ENCODE measurements at places on chromosomes 7 and 10. TPM values are rescaled to one million over a fixed set of nuclear protein-coding genes. Genes with fewer than 3 reads are reported as not detected.

The STARD3NL gene
- total RNA-seq = 27.3 TPM

The PLPP4 gene
- 0.60 TPM for total RNA-seq

- DNase-seq = no peak
Observed at GRCh38 chr10:127526161-127526560, 22.9 kb upstream of the NPS start.

GRCh38 chr7:16926283-16926682 is 44.5 kb upstream of the AGR3 start:
- peak; percentile 41 for DNase-seq

- no peak for DNase-seq
Observed at GRCh38 chr7:155992107-155992506, 179.8 kb upstream of the SHH start.

DNA sequence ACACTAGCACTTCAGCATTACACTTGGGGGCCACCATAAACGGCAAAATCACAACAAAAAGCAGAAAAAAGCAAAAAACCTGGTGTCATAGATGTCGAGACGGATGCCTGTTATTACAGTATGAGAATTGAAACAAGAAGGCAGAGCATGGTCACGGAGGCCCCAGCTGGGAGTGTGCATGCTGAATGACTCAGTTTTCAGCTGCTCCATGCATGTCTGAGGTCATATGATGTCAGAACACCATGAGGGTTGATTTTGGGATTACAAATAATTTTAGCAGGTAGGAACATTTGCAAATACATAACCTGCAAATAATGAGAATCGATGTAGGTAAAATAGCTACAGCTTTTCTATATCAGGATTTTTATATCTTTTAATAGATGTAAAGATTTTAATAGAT is 19.1 kb downstream of the ZMYND11 start:
- no peak for DNase-seq

- no peak for DNase-seq
Observed at GRCh38 chr10:66772548-66773471, 153.0 kb upstream of the LRRTM3 start.

GRCh38 chr10:541750-542371 is 147.6 kb downstream of the DIP2C start:
- DNase-seq = no peak

DNA sequence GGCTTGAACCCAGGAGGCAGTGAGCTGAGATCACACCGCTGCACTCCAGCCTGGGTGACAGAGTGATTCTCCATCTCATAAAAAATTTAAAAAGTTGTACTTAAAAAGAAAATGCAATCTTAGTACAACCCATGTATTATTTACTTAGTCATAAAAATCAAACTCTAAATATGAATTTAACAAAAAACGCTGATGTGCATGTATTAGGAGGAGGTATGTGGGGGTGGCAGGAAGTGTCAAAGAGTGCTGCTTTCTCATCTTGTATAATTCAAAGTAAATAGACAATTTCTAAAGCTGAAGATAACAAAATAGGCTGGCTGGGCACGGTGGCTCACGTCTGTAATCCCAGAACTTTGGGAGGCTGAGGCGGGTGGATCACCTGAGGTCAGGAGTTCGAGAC is 81.0 kb upstream of the NRBF2 start:
- no peak for DNase-seq

DNA sequence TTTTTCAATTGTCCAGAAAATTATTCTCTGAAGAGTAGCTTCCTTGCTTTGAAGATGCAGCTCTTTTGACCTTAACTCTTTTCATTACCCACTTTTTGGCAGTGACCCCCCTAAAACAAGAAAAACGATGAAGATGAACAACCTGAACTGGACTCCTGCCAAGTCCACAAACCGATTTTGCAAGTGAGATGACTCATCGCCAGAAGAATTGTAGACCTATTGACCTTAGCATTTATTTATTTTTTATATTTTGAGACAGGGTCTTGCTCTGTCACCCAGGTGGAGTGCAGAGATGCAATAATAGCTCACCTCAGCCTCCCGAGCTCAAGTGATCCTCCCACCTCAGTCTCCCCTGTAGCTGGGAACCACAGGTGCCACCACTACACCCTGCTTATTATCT is 859.2 kb downstream of the GATA3 start:
- DNase-seq = no peak

- no peak for DNase-seq
Observed at GRCh38 chr10:5543623-5544022, 18.9 kb downstream of the CALML3 start.

Measured in mucosa of gallbladder (tissue), 1 donor.